ENCODE measurements at places on chromosomes 2 and 18. TPM values are rescaled to one million over a fixed set of nuclear protein-coding genes. Genes with fewer than 3 reads are reported as not detected.

Gene EML6
- total RNA-seq = 3.9 TPM

Gene PAX8
- 0.26 TPM for total RNA-seq

Gene SPR
- total RNA-seq = 5.5 TPM

Gene FKBP1B
- 5.1 TPM for total RNA-seq

Gene TUBA3E
- not detected for total RNA-seq

Gene COL3A1
- 20,765 TPM for total RNA-seq

Gene IL36G
- not detected for total RNA-seq

Gene CFAP221
- total RNA-seq = 0.95 TPM

Gene FAP
- 57.7 TPM for total RNA-seq

Gene ALPG
- total RNA-seq = not detected

Gene OSR1
- 93.7 TPM for total RNA-seq

DNA sequence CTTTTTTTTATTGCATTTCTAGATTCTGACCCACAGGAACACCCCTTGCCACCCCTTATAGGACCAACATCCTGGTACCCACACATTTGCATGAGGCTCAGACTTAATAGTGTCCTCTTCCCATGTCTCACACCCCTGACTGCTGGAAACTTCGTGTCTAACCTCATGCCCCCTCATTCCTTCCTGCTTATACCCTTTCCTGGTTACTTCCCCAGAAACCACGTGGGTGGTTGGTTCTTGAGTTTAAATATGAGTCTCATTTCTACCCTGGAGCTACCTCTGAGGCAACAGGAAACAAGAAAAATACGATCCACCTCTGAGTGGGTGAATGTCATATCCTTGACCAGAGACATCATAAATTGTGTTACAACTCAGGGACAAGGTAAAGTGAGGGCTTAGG, 1.6 kb downstream of the TNP1 start:
- DNase-seq = no peak

- DNase-seq = no peak
Measured at GRCh38 chr18:6857300-6857699, 127.8 kb downstream of the ARHGAP28 start.

- DNase-seq = no peak
Measured at GRCh38 chr2:194044321-194044720, 1612.7 kb upstream of the SLC39A10 start.

- DNase-seq = no peak
Measured at GRCh38 chr2:200922439-200922838, 33.3 kb downstream of the NIF3L1 start.

DNA sequence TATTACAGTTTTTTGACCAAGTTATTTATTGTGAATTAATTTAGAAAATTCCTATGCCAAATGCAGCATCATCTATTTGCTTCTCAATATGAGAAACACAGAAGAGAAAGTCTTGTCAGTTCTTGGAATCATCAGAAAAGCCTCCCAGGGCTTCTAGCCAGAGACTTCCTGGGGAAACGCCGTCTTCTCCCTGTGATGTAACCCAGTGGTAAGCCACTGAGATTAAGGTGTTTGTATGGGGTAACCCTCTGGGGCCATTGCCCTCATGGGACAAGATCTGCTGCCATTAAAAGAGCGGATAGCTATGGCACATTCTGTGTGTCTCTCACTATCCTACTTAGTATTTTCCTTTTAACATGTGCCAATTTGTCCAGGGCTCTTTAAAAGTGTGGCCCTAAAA, 28.0 kb downstream of the ANKRD29 start:
- no peak for DNase-seq

GRCh38 chr2:79511320-79511951, 1.4 kb upstream of the CTNNA2 start:
- DNase-seq = peak; percentile 21

DNA sequence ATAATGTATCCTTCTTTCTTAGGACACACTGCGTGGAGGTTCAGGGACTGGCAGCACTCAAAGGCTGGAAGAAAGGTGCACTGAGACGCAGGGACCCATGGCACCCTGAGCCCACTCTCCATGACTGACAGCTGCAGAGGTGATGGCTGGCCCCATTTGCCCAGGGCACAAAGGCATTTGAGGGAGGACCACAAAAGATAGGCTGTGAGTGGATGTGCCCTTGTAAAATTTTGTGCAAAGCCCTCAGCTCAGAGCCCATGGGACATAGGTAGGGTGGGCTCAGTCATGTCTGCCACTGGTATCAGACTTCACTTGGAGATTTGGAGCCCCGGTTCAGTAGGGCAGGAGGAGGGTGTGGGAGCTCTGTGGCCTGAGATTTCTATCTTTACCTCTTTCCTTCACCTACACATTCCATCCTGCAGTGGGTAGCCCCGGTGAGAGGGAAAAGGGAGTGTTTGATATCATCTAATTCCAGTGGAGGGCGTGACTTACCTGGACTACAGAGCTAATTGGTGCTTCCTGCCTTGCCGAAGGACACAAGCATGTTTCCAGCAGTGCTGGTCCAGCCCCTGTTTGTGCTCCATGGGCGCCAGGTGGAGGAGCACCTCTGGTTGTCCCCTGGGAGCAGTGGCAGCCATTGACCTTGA, 312.2 kb downstream of the EN1 start:
- DNase-seq = no peak

- DNase-seq = no peak
Measured at GRCh38 chr2:60029566-60029883, 523.9 kb downstream of the BCL11A start.

- DNase-seq = no peak
Measured at GRCh38 chr18:12048010-12048826, 45.4 kb upstream of the ANKRD62 start.

DNA sequence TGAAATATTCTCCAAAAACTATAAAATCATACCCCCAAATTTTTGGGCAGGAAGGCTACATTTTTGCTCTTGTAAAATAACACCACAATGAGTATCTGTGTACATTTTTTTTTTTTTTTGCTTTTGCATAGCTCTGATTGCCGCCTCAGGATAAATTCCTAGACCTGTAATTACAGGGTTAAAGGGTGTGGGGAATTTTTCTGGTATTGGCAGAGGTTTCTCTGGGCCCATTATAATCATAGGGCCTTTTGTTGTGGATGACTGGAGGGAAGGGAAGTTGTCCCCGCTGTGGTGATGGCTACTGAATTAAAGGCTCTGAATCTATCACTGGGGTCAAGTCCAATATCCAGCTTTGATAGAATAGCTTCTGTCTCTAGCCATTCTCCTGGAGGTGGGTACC, 26.6 kb downstream of the CCDC195 start:
- DNase-seq = no peak

- peak; percentile 86 for DNase-seq
Measured at GRCh38 chr2:66888791-66889631, 454.1 kb downstream of the MEIS1 start.

DNA sequence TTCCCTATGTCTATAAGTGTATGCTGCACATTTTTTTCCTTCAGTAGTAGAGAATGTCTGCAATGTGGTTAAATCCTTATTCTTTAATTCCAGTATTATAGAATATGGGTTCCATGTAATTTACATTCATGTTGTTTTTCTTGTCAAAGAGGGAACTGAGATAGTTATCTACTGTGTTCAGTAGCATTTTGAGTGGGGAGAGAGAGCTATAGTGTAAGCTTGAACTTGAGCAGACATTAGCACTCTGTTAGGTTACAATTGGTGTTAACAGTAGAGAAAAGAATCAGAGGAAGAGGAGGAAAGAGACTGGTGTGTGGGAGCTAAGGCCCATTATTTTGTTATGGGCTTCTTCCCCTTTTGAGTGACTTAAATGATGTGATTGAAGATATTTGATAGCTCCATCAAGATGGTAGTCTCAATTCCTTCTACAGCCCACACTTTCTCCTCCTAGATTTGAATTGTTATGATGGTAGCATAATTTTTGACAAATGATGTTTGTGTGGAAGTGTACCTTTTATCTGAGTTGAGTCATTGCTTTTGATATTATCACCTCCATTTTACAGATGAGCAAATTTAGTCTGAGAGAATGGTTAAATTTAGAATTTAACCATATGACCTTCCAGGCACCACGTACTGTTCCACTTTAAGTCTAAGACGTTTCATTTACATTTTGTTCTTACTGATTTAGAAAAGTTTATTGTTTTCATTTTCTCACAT, 71.3 kb downstream of the FMNL2 start:
- no peak for DNase-seq

DNA sequence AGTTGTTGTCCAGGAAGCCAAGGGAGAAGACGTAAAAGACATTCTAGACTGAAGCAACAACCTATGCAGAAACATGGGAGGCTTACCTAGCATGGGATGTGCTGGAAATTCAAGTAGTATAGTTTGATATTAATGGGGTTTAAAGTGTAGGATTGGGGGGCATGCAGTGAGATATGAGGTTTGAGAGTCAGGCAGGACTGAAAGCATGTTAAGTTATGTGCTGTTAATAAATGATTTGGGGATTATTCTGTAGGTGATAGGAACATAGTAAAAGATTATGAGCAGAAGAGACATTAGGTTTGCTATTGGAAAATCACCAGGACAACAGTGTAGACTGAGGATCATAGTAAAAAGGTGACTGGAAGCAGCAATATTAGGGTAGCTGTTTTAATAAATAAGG, 3.2 kb downstream of the EHBP1 start:
- no peak for DNase-seq

DNA sequence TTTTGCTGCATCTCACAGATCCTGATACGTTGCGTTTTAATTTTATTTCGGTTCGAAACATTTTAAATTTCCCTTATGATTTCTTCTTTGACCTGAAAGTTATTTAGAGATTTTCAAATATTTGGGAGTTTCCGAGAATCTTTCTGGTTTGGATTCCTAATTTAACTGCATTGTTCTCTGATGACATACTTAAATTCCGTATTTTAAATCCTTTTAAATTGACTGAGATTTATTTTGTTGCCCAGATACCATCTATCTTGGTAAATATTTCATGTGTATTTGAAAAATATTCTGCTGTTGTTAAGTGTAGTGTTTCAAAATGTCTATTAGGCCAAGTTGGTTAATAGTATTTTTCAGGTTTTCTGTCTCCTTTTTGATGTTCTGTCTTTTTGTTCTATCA, 37.7 kb downstream of the MROH2A start:
- DNase-seq = no peak

DNA sequence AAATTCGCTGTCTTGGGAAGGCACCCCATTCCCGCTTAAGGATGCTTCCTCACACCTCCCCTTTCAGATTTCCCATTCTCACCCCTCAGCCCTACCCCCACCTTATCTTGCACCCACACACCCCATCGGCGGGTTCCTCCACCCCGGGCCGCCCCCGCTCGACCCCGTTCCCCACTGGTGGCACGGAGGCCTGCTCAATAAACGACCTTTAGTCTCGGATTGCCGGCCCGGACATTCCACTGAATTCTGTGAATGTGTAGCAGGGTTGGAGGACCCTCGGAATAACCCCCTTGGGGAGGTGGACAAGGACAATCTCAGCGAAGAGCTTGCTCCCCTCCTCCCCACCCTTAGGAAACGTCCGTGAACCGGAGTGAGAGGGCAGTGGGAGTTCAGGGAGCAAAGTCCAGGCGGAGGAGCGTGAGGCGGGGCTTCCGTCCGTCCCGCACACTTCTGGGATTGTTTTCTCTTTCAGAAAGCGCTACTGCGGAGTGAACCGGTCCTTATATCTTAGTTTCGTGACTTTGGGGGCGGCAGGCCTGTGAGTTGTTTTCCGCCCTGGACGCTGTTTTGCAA, 2.8 kb upstream of the LBX2 start:
- DNase-seq = no peak

GRCh38 chr2:158042245-158042644, 59.4 kb upstream of the UPP2 start:
- no peak for DNase-seq

- DNase-seq = no peak
Measured at GRCh38 chr2:73386894-73387636, 1.4 kb downstream of the ALMS1 start.

- DNase-seq = no peak
Measured at GRCh38 chr2:7014174-7014640, 97.0 kb downstream of the RNF144A start.

DNA sequence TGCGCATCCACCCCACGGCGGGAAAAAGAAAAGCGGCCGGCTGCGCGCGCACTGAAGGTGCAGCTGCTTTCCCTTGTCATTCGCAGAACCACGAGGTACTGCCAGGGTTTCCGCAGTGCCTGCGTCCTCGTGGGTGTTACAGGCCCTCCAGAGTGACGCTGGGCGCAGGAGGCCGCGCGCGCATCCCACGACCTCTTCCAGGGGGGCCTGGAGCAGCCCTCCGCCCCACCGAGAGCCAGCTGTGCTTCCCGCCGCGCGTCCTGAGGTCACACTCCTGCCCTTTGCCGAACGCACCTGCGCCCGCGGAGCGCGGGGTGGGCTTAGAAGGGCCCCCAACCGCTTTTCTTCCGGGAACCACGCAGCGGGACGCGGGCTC, 378 bp upstream of the IAH1 start:
- no peak for DNase-seq

DNA sequence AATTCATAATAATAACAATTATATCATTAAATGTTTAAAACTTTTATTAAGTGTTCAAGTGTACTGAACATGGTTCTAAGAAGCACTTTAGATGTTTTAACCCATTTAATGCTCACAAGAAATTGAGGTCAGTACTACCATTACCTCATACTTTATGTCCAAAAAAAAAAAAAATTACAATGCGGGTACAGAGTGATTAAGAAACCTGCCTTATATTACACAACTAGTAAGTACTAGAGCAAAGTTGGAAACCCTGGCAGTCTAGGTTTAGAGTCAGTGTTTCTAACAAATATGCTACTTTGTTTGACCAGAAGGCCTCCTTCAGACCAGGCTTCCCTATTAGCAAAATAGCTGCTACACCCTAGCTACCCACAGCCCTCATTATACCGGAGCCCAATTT, 28.5 kb downstream of the PLEKHM3 start:
- no peak for DNase-seq

- DNase-seq = no peak
Measured at GRCh38 chr2:60794271-60794863, 38.3 kb downstream of the PAPOLG start.

- no peak for DNase-seq
Measured at GRCh38 chr18:48974304-48975119, 23.7 kb upstream of the SMAD7 start.

- DNase-seq = peak; percentile 74
Measured at GRCh38 chr2:188787021-188787657, 187.0 kb upstream of the COL3A1 start.

- no peak for DNase-seq
Measured at GRCh38 chr2:63035660-63036059, 15.0 kb upstream of the OTX1 start.

DNA sequence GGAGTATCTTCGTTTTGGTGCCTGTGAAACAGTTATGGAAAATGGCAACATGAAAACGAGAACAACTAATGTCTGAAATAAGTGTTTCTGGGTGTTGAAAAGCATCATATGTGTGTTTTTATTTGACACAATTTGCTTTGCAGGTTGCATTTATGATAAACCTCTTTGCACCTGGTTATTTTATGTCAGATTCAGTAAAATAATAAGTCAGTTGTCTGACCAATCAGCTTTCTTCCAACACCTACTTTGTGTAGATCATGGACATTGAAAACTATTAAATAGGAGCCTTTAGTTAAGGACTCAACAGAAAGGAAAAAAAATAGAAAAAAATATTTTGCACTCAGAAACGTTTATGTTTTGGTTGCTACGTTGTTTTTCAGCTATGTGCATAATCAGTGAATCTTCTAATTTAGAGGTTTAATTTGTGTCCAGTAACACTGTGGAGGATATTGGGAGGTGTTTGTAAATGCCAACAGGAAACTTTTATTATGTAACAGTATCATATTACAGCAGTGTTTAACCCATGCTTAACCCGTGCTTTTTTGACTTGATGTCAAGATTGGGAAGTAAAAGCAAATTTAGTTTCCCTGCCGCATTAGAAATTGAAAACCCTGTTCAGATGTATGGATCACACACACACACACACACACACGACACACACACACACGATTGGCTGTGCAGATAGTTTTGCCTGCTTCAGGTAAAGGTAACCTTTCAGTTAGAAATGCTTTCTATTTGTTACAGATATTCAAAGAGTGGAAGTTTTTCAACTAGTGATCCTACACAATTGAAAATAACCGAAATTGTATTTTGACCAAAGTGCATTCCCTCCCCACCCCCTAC, 2.6 kb downstream of the PKP4 start:
- no peak for DNase-seq

Measured in urinary bladder (tissue), 4 donors.